ENCODE measurements at places on chromosomes 7 and 10.
A peak's percentile ranks its signal among the peaks of the same experiment; 100 is the strongest.

DNA sequence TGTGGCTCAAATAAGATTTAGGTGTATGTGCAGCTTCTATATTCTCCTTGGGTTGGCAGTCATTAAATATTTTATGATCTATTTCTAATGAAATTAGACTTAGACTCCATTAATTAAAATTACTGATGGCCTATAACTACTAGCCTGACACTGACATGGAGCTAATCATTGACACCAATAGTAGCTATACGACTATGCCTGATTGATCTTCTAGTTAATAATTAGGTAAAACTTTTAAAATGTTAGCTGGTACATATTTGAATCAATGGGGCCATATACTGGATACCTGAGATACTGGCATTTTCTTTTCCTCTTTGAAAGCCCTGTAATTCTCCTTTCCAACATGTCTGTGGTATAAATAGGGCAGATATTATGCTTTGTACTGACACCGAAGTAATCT lies 14.4 kb downstream of the WEE2 start:
- no peak for DNase-seq

- no peak for DNase-seq
Measured at GRCh38 chr10:59336632-59337031, 25.7 kb downstream of the FAM13C start.

DNA sequence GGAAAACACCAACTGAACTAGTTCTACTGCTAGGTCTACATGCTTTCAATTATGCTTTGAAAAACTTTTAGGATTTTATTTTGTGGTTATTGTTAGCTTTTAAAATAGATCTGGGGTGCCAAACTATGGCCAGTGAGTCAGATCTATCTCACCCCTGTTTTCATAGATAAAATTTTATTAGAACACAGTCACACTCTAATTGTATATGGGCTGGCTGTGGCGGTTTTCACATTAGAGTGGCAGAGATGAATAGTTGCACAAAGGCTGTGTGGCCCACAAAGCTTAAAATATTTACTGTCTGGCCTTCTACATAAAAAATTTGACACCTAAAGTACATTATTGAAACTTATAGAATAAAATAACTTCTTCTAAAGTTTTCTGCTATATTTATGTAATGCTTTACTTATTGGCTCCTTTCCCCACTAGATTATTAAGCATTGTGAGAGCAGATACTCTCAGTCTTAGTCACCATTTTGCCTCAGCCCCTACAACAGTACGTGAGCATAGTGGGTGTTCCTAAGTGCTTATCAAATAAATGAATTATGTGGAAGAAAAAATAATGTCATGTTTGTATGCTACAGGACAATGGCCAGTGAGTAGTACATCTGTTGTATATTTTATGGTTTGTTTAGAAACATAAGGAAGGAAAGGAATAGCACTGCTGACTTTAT lies 5.4 kb upstream of the SUV39H2 start:
- DNase-seq, result no peak

GRCh38 chr7:8217200-8218068 lies 44.5 kb downstream of the ICA1 start:
- no peak for DNase-seq

GRCh38 chr10:23186697-23187096 lies 5.4 kb upstream of the PTF1A start:
- no peak for DNase-seq

DNA sequence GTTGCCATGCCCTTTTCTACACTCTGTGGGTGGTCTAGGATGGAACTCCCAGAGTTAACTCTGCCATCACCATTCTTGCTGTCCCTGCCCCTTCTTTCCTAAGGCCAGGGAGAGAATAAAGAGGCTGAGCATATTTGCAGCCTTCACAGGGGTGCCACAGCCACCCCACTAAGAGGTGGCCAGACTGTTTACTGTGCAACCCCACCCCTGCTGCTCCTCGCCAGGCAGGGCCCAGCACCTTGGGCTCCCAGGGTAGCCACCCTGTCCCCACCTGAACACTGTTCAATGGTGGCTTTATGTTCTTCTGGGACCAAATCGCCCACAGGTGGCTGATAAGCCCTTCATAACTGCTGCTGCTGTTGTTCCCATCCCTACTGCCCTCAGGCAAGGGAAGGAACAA lies 198.9 kb downstream of the SNX13 start:
- no peak for DNase-seq

- DNase-seq, result no peak
Measured at GRCh38 chr7:17501441-17502212, 203.2 kb downstream of the AHR start.

DNA sequence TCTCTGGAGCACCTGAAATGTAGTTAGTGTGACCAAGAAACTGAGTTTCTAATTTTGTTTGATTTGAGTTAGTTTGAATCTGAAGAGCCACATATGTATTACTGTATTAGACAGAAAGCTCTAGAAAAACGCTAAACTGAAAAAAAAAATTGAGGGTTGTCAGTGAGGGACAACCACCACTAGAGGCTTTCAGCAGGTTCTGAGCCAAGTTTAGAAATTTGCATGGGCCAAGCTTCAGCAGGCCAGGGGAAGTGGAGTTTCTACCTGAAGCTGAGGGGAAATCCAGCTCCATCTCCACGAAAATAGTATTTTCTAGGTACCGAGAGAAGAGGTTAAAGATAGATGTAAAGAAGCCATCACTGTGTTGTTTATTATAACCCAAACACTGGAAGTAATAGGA lies 77.9 kb upstream of the PLXNA4 start:
- peak; percentile 25 for DNase-seq

GRCh38 chr7:134368851-134369544 lies 52.3 kb upstream of the SLC35B4 start:
- no peak for DNase-seq

- DNase-seq, result no peak
Measured at GRCh38 chr7:141251957-141252356, 178.1 kb downstream of the TMEM178B start.

DNA sequence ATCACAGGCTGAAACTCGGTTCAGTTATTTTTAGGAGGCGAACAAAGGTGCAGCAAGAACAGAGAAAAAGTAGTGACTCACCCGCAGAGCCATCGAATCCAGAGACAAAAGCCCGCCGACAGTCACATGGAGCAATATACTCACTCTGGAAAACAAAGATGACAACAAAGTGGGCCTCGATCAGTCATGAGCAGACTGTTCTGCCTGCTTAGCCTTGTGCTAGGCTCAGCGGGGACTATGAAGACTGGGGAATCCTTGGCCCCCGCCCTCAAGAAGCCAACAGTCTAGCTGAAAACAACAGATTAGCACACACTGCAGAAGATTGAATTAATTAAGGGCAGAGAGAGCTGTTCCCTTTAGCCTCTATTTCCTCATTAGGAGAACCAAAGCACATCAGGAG lies 30.4 kb downstream of the XPNPEP1 start:
- DNase-seq, result no peak

DNA sequence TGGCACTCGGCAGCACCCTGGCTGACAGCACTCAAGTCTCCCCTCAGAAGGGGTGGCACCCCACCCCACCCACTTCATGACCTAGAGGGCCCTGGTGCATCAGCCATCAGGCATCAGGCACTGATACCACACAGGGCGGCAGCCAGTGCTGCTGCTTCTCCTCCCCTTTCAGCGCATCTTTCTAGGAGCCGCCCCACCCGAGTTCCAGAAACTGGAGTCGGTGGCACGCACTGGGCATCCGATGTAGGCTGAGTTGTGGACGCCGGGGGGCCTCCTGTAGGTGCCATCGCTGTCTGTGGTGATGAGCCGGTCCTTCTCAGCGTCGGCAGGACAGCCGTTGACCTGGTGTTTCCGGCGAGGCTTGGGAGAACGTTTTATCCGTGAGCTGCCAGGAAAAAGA lies 69.7 kb upstream of the ATP6V0A4 start:
- no peak for DNase-seq

DNA sequence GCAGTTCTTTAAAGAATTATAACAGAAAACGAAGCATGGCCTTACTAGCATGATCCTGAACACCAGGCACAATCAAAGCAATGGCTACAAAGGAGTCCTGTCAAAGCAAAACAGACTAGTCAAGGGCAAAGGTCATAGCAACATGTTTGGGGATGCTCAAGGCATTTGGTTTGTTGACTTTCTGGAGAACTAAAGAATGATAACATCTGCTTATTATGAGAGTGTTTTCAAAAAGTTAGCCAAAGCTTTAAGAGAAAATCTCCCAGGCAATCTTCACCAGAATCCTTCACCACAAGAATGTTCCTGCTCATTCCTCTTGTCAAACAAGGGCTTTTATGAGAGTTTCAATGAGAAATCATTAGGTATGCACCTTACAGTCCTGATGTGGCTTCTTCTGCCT lies 95.1 kb upstream of the CPXM2 start:
- DNase-seq, result no peak

- no peak for DNase-seq
Measured at GRCh38 chr10:114575417-114576131, 82.5 kb downstream of the ABLIM1 start.

- no peak for DNase-seq
Measured at GRCh38 chr10:110373857-110374654, 69.3 kb upstream of the SMNDC1 start.

DNA sequence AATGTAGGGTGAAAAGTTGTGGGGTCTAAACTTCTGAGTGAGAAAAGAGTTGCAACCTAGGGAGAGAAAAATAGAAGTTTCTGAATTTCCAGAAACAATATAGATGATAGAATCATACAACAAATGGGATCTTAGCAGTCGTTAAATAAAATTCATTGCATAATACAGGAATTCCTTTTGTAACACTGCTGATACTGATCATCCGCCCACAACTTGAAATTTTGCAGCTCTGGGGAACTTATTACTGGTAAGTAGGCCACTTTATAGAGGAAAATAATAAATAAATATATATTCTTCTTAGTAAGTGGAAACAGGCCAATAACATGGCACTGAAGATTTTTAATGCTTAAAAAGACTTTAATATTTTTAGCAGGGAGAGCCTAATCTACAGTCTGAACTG lies 81.9 kb upstream of the SMIM30 start:
- DNase-seq, result no peak

DNA sequence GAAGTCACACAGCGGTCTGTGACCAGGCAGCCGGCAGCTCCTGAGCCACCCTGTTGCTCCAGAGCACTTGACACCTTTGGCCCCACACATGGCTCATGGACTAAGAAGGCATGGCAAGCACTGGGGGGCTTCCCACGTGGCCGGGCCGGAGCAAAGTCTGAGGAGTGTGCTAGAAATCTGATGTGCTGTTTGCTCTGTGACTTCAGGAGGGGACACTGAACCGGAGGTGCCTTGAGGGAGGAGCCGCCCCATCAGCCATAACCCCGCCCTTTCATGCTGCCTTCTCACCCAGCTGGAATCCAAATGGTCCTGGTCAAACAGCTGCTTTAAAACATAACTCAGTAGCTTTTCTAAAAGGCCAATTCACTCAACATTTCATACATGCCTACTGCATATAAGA lies 33.5 kb downstream of the PROSER2 start:
- DNase-seq, result no peak

DNA sequence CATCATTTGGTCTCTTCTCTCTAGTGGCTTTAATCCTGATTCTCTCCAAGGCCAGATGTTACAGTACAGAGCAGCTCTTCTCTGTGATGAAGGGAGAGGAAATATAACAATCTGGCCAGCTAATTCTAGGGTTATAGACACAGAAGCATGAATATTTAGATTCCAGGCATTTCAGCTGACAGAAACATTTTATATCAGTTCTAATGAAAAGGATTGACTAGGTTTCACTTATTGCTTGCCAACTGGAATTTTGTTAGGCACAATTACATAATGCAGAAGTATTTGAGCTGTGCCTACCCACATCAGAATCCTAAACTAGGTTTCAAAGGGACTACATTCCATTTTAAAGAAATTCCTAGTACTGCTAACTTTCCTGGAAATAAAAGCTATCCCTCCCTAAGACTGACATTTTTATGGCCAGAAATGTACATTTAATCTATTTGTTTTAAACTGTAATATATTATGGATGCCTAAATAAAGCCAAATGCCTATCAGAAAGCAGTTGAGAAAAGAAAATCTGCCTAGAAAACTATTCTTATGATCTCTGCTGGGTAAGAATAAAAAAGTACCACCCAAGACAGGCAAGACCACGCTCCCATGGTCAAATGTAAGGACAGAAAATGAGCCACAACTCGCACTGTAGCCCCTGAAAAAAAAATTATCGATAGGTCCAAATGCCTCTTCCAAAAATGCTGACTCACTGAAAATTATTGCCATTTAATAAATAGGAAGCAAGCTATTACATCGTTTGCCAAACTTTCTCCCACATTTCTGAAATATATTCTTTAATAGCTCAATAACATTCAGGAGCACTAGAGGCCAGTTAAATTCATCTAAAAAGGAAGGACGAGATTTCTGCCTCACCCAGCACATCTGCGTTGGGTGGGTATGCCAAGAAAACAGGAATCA lies 498.1 kb downstream of the KCNMA1 start:
- no peak for DNase-seq

- peak; percentile 41 for DNase-seq
Measured at GRCh38 chr7:832167-832967, at the start of gene SUN1. SUN1 (plus strand) TSS chr7:832476; CDS start chr7:832525, 49 bp downstream.

DNA sequence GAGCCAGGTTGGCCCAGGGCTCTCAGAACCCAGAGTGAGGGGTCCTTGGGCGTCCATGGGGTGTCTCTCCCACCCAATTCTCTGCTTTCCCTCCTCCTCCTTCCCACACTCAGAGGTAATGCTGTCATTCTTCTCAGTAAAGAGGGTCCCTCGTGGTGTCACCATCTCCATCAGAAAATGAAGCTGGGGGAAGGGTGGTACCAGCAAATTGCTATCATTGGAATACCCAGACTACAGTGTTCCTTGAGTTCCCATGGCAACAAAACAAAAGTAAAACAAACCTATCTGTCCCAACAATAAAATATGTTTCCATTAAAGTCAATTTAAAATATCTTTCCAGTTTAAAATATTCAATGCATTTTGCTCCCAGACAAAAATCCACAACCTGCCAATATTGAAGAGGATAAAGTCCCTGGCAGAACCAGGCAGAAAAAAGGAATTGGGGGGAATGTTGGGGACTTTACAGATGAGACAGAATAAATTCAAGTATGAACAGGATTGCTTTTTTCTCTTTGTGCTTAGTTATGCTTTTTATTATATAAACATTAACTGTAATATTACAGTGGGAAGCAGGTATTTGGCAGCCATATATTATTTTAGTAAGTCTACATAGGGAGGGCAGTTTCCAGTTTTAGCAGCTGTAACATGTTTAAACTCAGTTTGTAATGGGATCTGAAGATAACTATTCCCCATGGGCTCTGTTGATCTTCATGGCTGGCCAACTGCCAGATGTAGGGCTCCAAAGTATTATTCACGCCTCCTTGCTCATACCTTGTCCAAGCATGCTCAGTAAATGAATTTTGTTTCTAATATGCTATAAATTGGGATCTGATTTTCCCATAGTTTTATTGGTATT lies 182.1 kb downstream of the ARID5B start:
- no peak for DNase-seq

DNA sequence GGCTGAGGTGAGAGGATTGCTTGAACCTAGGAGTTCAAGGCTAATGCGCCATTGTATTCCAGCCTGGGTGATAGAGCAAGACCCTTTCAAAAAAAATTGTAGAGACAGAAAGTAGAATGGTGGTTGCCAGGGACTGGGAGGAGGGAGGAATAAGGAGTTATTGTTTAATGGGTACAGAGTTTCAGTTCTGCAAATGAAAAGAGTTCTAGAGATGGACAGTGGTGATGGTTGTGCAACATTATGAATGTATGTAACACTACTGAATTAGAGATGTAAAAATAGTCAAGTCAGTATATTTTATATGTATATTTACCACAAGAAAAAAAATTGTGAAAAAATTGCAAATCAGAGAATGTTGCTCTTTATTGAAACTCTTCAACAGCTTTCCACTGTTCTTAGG lies 266.5 kb upstream of the NPY start:
- DNase-seq, result no peak

Data from GM12892 (cell line).